ENCODE measurements at places on chromosomes 7 and 10.
A peak's percentile ranks its signal among the peaks of the same experiment; 100 is the strongest.

GRCh38 chr10:74671716-74672115 lies 154.7 kb upstream of the KAT6B start:
- no peak for DNase-seq

DNA sequence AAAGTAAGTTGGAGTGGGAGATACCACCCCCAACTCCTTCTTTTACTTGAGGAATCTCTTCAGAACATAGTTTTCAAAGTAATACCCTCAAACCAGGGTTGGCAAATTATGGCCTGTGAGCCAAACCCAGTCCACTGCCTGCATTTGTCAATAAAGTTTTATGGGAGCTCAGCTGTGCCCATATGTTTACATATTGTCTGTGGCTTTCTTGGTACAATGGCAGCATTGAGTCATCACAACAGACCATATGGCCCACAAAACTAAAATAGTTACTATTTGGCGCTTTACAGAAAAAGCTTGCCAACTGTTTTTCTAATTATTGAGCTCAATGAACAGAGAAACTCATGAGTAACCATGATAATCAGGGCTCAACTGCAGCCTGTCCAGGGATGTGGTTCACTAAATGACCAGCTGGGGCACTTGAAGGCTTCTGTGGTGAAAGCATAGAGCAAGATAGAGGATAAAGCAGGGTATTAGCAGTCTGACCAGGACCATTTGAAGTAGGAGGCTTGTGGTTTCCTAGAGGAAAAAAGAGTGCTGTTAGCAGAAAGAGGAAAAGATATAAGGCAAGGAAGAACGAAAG lies 196.0 kb upstream of the GRB10 start:
- peak; percentile 53 for DNase-seq

- no peak for DNase-seq
These were observed 96.0 kb downstream of the MTERF1 start for GRCh38 chr7:91784469-91784868.

DNA sequence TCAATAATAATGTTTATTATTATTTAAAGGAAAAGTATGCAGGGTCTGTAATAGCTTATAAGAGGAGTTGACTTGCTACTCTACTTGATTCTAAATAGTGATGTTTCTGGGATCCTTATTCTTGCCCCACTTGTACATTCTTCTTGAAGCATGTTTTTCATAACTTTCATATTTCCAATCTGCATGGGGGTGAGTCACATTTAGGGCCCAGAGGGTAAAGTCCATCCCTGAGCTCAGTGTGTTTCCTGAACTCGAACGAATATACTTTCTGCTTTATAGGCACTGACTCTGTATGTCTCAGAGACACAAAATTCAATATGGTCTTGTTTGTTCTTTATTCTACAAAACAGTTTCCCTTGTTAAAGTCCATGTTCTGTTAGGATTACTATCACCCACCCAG lies 61.0 kb upstream of the SMIM30 start:
- no peak for DNase-seq

DNA sequence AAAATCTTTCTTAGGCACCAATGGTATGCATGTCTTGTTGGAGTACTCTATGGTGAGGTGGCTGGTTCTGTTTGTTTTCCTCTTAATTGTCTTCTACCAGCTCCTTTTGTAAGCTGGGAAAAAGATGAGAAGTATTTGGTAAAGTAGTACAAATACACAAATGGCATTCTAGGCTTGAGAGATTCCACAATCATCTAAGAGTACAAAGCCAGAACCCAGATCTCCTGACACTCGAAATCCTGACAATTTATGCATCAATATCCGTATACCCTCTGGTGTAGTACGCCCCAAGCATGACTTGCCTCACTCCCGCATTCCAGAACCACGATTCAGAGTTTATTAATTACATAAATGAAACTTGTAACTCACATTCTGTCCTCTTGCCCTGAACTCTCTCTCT lies 43.5 kb downstream of the CDCA7L start:
- DNase-seq, result no peak

DNA sequence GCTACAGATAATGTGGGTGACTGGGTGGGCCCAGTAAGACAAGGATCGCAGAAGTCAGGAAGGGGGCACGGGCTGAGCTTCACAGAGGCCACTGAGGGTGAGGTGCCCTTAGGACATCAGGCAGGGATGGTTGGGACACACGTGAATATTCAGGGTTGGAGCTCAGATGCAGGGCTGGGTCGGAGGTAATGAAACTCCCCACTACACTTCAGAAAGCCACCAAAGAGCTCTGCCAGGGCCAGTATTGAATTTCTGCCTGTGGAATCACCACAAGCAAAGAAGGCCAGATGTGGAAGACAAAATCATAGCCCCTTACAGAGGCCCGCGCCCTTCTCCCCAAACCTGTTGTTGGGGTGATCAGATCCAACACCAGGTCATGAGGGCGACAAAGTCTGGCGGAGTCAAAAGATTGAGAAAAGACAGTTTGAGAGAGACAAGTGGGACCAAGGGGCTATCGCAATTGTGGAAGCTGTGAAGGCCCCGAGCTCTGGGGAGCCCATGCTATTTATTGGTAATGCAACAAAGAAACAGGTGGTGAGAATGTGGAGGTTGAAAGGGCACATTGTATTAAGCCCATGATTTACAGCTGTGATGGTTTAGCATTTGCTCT lies 42.4 kb downstream of the STRA8 start:
- no peak for DNase-seq

DNA sequence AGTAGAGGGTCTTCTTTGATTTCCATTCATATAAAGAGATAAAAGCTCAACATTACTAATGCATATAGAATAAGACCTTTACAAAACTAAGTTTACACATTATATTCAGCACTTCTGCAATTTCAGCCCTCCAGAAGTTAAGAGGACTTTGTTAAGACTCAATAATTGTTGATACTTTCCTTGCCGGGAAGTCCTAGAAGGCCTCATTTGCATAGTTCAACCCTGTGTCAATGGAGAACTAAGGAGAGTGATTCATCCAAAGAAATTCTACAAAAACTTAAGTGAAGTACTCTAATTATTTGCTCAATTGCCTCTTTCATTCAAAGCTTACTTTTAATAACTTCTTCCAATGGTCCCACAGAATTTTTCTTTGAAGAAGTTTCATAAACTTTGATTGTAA lies 1060.3 kb upstream of the CELF2 start:
- DNase-seq, result no peak

- no peak for DNase-seq
These were observed 24.3 kb downstream of the GRK5 start for GRCh38 chr10:119231654-119232053.

GRCh38 chr7:27109466-27110185 lies 7.1 kb upstream of the HOXA2 start:
- DNase-seq, result no peak

GRCh38 chr7:158816271-158816670 lies 13.0 kb downstream of the ESYT2 start:
- no peak for DNase-seq

DNA sequence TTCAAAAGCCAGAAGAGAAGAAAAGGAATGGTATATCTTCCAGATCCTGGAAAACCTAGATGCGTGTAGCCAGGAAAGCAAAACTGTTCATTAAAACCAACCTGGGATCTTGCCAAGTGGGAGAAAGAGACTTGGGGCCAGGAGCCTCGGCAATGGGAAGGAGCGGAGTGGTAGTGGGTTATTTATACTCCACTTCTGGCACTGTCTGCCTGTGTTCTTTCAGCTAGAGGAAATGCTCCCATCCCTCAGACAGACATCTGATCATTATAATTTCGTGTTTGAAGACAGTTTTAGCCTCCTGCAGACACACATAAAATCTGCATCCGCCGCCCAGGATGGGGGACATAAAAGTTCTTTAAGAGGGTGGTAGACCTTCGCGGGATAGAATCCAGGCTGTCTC lies 421.6 kb downstream of the RPS24 start:
- DNase-seq, result no peak

All from esophagus muscularis mucosa (tissue), 4 donors.